Ovary (tissue), 10 donors: ENCODE measurements at places on chromosomes 11 and 22. TPM values are rescaled to one million over a fixed set of nuclear protein-coding genes. Genes with fewer than 3 reads are reported as not detected.
A peak's percentile ranks its signal among the peaks of the same experiment; 100 is the strongest.

- H3K27me3 ChIP-seq, result no peaks in the 10 kb centered on the region
- no peak for DNase-seq
- H3K4me1 ChIP-seq, result no peaks in the 10 kb centered on the region
- no peak overlapping the region for H3K27ac ChIP-seq
- H3K36me3 ChIP-seq, result no peaks in the 10 kb centered on the region
These were observed 380.6 kb downstream of the CTTN start for GRCh38 chr11:70778883-70779282.

- H3K27me3 ChIP-seq, result no peaks in the 10 kb centered on the region
- no peak overlapping the region for H3K27ac ChIP-seq
- no peak for DNase-seq
- H3K4me1 ChIP-seq, result peaks cover 2% of the 10 kb centered on the region
- no peaks in the 10 kb centered on the region for H3K36me3 ChIP-seq
- no peak overlapping the region for H3K4me3 ChIP-seq
These were observed 26.9 kb upstream of the GRAMD4 start for GRCh38 chr22:46593211-46593681.

DNA sequence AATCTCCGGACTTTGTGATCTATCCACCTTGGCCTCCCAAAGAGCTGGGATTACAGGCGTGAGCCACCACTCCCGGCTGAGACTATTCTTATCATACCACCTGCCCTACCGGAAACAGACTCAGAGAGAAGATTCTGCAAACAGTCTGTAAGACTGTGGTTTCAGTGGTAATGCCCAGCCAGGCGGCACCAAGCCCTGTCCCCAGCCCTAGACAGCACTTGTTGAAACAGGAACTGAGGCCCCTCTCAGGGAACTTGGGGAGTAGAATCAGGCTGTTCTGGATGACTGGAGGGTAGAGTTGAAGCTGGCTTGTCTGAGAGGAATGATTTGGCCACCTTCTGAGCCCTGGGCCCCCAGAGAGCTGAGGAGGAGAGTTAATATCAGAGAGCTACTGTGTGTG lies 1.3 kb upstream of the INSC start:
- H3K27ac ChIP-seq, result no peak overlapping the region
- H3K36me3 ChIP-seq, result no peaks in the 10 kb centered on the region
- DNase-seq, result no peak
- H3K4me1 ChIP-seq, result no peaks in the 10 kb centered on the region

GRCh38 chr22:24205438-24206195 lies 24.3 kb downstream of the SUSD2 start:
- H3K36me3 ChIP-seq, result no peaks in the 10 kb centered on the region
- no peak overlapping the region for H3K4me3 ChIP-seq
- DNase-seq, result no peak
- peaks cover 3% of the 10 kb centered on the region for H3K4me1 ChIP-seq
- no peaks in the 10 kb centered on the region for H3K27me3 ChIP-seq

GRCh38 chr11:13284776-13285588 lies 7.4 kb downstream of the BMAL1 start:
- DNase-seq, result no peak
- no peaks in the 10 kb centered on the region for H3K36me3 ChIP-seq
- no peak overlapping the region for H3K4me3 ChIP-seq
- H3K27me3 ChIP-seq, result no peaks in the 10 kb centered on the region
- H3K27ac ChIP-seq, result no peak overlapping the region
- H3K4me1 ChIP-seq, result peaks cover 4% of the 10 kb centered on the region

GRCh38 chr11:61828629-61829407 lies 718 bp downstream of the FADS2 start:
- peak; percentile 45 for DNase-seq
- H3K4me1 ChIP-seq, result peaks cover 8% of the 10 kb centered on the region
- peak overlapping the region; percentile 49 for H3K4me3 ChIP-seq
- H3K36me3 ChIP-seq, result no peaks in the 10 kb centered on the region

DNA sequence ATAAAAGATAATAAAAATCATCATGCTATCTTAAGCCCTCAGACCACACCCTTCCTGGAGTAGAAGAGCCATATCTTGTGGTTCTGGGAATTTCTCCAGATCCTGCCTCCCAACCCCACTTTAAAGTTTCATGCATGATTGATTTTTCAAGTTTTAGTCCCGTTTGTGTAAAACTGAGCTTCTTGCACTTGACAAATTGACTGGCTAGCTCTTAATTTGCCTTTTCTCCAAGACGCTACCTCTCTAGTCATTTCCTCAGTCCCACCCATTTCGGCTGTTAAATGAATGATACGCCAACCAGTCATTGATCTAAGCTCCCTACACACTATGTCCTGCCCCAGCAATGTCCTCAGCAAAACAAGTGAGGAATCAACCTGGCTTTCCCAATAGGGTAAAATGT lies 71.8 kb upstream of the TEAD1 start:
- no peaks in the 10 kb centered on the region for H3K27me3 ChIP-seq
- no peaks in the 10 kb centered on the region for H3K36me3 ChIP-seq
- H3K4me3 ChIP-seq, result no peak overlapping the region
- no peaks in the 10 kb centered on the region for H3K4me1 ChIP-seq
- no peak for DNase-seq

DNA sequence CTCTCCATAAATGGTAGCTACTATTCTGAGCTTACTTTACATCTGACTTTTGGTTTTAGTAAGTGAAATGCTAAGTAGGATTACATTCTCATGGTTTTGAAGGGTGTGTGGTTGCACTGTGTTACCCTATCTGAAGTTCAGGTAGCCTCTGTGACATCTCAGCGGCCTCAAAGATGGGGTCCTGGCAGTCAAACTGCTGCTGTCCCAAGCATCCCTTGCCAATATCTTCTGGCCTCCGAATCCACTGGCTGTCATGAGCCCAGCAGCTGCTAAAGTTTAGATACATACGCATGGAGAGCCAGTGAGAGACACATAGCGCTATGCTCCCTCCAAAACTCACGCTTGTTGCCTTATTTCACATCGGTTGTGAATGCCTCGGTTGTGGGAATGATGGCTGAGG lies 34.9 kb downstream of the UBASH3B start:
- no peaks in the 10 kb centered on the region for H3K27me3 ChIP-seq
- no peak overlapping the region for H3K27ac ChIP-seq
- no peak overlapping the region for H3K4me3 ChIP-seq
- peaks cover 3% of the 10 kb centered on the region for H3K4me1 ChIP-seq
- no peaks in the 10 kb centered on the region for H3K36me3 ChIP-seq
- DNase-seq, result no peak

DNA sequence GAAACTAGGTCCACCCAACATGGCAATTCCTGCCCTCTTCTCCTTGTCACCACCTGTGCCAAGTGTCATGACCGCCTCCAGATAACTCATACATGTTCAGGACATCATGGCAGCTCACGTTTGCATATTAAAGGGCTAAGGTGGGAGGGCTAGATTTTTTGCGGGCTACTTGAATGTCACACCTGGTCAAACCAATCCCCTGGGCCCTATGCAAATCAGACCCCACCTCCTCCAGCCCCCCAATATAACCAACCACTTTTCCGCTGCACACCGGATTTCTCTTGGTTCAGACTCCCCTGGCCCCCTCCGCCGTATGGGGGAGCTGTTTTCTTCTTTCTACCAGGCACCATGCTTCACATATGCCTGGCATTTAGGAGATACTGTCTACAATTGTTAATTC lies 12.6 kb downstream of the UPB1 start:
- H3K27ac ChIP-seq, result no peak overlapping the region
- H3K4me1 ChIP-seq, result no peaks in the 10 kb centered on the region
- H3K4me3 ChIP-seq, result no peak overlapping the region

DNA sequence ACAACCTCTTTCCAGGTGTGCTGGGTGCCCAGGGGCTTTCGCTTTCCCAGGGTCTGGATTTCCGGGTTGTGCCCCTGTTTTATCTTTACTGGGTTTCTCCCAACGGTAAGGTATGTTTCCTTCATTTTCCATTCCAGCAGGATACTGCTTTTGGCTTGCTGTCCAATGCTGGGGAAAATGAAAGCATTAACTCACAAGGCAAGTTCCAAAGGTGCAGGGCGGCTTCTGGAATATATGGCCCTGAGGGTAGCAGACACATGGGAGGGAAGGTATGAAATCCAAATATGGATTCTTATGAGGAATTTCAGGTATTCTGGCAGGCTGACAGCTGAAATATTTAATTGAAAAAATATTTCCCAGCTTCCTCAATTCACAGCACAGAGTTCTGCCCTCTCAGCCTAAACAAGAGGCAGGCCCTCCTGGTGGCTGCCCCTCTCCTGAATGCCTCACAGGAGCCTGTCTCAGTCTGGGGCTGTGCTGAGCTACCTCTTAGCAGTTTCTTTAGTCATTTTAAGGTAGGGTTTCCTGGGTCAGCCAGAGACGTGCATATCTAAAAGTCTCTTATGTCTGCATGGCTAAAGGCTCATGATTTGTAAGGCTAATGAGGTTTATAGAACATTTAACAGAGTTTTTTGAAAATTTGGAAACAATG lies 318.6 kb upstream of the B3GAT1 start:
- H3K36me3 ChIP-seq, result no peaks in the 10 kb centered on the region
- H3K4me3 ChIP-seq, result no peak overlapping the region
- no peaks in the 10 kb centered on the region for H3K4me1 ChIP-seq
- no peak for DNase-seq
- H3K27me3 ChIP-seq, result no peaks in the 10 kb centered on the region

GRCh38 chr11:128860571-128861361 lies 6.3 kb downstream of the KCNJ1 start:
- H3K4me1 ChIP-seq, result peaks cover 6% of the 10 kb centered on the region
- no peak overlapping the region for H3K4me3 ChIP-seq
- H3K27me3 ChIP-seq, result no peaks in the 10 kb centered on the region
- no peaks in the 10 kb centered on the region for H3K36me3 ChIP-seq
- DNase-seq, result no peak

The TSSK2 gene
- total RNA-seq, result not detected

The PLEKHB1 gene
- 2.5 TPM for total RNA-seq

The PGA3 gene
- total RNA-seq, result not detected

The APLNR gene
- 0.33 TPM for total RNA-seq

The SH3BP1 gene
- total RNA-seq, result 2.0 TPM

The RHOD gene
- total RNA-seq, result 9.6 TPM

The UBQLN3 gene
- total RNA-seq, result 1.0 TPM

The NEFH gene
- 2.6 TPM for total RNA-seq

The DEFB131B gene
- total RNA-seq, result not detected

The MMP10 gene
- total RNA-seq, result not detected

The MMP27 gene
- total RNA-seq, result not detected
